ENCODE measurements at places on chromosomes 4 and X. TPM values are rescaled to one million over a fixed set of nuclear protein-coding genes. Genes with fewer than 3 reads are reported as not detected.

DNA sequence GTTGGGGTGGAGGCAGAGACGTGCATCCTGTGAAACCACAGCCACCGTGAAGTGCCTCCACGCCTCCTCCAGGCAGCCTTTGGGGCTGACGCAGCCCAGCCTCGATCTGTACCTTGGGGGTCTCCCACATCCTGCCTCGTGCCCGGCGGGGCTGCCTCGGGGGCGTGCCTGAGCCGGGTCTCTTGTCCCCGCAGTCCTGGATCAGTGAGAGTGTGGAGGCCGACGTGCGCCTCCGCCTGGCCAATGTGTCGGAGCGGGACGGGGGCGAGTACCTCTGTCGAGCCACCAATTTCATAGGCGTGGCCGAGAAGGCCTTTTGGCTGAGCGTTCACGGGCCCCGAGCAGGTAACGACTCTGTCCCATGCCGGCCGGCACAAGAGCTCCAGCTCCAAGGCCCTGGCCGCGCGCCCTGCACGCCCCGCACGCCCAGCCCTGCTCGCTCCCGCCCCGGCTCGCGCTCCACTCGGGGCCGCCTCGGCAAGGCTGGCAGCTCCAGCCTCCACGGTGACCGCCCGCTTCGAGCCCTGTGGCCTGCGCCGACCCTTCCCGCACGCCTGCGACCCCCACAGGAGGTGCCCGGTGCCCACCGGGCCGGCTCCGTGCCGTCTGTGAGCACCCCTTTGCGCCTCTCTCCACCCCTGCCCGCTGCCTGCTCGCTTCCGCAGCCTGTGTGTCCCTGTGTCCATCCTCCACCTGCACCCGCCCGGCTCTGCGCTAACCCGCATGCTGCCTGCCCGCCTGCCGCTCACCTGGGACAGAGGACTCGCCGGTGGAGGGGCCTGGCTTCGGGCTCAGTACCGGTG is 9.8 kb downstream of the FGFR3 start:
- no peak for DNase-seq

GRCh38 chr4:43992552-43992951 is 456.1 kb downstream of the KCTD8 start:
- DNase-seq: no peak

DNA sequence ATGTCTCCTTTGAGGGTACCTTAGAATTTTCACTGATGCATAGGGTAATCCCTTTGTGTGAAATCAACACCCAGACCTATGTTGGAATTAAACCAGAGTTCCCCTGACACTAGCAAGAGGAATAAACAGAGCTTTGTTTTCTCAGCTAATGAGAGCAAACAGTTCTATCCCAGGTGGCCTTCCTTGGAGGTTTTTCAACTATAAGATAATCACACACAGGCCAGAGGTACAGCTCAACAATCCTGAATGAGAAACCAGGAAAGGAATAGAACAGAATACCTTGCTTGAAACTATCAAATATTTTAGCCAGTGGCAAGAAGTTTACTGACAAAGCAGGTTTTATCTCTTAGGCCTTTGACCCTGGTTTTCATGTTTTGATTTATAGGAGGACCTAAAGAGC is 100.2 kb downstream of the OTC start:
- DNase-seq: no peak

DNA sequence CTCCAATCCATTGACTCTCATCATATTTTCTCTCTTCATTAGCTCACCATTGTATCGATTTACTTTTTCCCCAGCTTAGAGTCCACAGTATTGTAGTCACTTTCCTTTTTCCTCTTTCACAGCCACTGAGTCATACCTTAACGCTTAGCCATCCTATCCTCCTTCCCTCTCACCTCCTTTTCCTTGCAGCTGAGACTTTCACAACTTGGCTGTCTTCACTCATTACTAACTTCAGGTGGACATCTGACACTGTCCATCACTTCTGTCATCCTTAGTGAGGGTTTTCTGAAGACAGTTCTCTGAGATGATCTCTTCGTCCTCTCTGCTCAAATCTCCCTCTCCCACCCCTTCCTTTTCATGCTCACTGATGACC is 70.5 kb upstream of the ESX1 start:
- DNase-seq: no peak

DNA sequence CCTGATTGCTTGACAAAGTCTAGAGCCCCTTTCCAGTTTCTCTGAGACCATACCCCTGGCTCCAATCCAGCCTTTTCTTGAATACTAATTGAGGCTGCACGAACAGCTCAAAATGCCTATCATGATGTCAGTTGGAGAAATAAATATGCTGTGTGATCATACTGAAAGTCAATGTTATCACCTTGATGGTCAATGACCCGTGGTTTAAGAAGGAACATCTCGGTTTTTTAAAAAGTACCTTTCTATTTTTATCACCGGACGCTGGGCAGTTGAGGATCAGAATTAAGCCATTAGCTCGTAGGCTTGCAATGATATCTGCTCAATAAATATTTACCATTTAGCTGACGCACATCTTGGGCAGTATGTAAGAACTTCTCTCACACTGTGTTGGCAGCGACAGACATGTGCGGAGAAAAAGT is 852 bp upstream of the WDR44 start:
- no peak for DNase-seq

DNA sequence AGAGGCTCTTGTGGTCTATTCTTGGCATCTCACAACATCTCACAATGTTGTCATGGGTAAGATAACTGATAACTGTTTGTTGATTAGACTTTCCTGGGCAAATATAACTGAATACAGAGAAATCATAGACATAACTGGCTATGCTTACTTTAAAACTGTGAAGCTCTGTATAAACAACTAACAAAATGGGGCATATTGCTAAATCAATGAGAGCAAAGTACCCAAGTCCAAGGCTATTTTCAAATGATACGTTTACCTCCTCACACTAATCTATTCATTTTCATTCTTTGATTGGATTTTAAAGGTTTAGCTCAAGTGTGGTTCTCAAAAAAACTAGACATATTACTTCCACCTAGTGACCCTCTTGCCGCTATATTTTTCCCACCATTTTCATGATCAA is 38.6 kb downstream of the AMELX start:
- DNase-seq: no peak

DNA sequence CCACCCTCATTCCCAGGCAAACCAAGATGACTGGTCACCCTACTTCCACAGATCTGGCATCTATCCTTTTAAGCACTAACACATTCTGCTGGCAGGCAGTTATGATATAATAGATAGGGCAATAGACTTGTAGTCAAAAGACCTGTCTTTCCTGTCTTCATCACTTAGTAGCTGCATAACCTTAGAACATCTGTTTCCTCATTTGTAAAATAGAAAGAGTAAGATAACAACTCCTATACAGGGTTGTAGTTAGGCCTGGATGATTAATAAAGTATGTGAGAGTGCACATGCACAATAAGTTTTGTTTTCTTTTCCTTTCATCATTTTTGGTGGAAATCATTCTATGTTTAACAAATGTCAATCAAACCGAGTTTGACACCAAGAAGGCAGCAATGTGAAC is 72.1 kb downstream of the GPR82 start:
- DNase-seq: no peak

DNA sequence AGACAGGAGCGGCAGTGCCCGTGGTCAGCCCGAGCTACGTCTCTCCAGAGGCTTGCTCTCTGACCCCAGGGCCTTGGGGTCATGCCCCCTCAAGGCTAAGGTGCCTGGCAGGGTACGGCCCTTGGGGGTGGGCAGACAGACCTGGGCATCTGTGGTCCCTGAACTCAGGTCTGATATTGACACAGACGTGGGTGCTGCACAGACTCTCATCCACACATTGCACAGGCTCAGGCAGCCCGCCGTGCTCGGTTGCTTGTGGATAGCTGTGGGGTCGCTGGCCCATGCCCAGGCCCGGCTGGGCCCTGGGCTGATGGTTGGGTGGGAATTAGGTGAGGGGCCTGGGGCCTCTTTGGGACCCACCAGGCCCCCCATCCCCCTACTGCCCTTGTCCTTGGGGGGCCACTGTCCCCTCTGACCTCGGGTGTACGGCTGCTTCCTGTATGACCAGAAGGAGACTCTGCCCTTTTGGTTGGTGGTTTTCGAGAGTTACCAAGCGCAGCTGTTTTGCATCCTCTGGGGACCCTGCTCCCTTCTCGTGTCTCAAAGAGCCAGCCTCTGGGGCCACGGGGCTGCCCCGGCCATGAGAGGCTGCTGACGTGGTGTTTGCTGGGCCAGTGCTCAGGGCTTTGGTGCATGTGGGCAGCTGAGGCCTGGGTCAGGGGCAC is 10.1 kb downstream of the FGFRL1 start:
- DNase-seq: no peak

DNA sequence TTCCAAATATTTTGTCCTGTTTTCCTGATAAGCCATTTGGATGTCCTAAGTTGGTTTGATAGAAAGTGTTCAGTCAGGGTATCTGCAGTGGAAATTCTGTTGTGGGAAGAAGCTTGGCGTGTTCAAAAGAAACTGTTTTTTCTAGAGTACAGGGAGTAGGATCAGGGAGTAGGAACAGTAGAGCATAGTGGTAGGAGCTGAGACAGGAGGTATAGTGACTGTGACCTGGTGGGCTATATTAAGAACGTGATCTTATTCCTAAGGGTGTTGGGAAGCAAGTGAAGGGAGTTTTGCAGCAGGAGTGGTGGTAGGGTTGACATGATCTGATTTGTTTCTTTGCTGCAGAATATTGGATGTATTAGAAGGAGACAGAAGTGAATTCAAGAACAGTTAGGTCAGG is 348.2 kb downstream of the BMPR1B start:
- DNase-seq: no peak

DNA sequence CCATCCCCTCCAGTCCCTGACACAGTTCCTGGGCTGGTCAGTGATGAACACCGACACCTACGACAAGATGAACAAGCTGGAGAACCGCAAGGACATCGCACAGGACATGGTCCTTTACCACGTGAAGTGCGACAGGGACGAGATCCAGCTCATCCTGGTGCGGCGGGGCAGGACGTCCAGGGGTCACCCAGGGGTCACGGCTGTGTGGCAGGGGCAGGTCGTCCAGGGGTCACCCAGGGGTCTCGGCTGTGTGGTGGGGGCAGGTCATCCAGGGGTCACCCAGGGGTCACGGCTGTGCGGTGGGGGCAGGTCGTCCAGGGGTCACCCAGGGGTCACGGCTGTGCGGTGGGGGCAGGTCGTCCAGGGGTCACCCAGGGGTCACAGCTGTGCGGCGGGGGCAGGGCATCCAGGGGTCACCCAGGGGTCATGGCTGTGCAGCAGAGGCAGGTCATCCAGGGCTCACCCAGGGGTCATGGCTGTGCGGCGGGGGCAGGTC is 16.7 kb downstream of the ATP5ME start:
- DNase-seq: no peak

DNA sequence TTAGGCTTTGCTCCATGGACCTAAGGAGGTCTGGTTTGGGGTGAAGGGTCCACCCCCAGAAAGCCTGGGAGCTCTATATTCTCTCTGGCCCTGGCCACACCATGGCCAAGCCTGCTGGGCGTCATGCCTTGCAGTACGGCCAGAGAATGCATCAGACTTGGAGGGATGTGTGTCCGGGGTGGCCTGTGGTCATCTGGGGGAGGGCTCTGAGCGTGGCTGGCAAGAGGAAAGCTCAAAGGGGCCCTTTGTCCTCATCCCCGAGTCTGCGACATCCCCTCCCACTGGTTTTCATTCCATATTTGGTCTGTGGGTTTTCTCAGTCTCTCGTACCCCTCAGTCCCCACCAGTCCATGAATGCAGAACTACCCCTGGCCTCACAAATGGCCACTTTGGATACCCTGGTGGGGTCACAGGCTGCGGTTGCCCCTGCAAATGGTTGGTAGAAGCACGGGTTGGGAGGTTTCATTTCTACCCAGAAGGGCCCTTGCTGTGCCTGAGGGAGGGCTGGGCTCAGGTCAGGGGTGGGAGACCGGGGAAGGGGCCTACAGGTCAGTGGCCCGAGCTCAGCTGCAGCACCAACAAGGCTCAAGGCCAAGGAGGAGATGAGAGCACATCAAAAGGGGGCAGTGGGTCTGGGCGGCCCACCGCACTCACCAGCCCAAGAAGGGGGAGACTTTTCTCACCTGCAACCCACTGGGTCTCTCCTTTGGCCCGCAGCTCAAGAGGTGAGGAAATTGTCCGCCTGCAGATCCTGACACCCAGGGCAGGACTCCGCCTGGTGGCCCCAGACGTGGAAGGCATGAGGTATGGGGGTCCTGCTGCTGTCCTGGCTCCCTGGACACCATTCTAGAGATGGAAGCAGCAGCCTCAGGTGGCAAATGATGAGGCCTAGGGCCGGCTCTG is 30.2 kb downstream of the ZNF185 start:
- DNase-seq: peak; percentile 54

GRCh38 chrX:39750256-39750790 is 347.4 kb downstream of the BCOR start:
- peak; percentile 41 for DNase-seq

DNA sequence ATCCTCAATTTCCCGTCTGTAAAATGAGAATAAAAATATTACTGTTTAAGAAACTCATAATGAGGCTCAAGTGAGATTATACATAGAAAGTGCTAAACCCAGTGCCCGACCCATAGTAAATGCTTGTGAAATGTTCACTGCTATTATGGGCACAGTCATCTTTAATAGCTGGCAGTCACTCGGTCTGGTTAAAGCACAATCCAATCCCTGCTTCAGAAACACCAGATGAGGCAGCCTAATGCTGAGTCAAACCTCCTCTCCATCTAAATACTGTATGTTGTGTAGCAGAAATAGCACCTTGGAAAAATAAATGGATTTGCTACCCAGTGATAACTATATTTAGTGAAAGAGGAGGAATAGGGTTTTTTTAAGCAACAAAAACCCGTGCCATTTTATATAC is 14.5 kb downstream of the EVC2 start:
- DNase-seq: no peak

- no peak for DNase-seq
Measured at GRCh38 chr4:88144866-88145300, 13.6 kb downstream of the ABCG2 start.

GRCh38 chr4:160009656-160010493 is 907.0 kb downstream of the RAPGEF2 start:
- no peak for DNase-seq

DNA sequence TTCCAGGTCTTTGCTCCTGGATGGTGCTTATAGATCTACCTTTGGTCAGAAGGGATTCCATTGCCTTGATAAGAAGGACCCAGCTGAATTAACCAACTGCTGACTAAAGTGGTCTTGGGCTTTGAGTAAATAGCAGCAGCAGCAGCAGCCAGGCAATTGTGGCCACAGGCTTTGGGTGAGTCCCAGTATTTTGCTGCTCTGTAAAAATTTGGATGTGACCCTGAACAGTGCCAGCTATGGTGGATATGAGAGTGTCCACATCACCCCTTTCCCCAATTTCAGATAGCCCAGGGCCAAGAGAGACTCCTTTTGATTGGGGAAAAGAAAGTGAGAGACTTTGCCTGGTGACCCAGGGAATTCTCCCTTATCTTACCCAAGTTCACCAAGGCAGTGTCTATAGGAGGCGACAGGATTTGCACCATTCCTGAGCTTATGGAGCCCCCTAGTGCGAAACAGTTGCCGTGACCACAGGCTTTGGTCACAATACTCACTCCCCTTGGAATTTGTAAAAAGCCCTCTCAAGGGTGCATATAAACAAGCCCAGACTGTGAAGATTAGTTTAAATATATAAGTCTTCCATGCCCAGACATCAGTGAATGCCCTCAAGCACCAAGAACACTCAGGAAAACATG is 518.0 kb downstream of the TMA16 start:
- no peak for DNase-seq

- no peak for DNase-seq
Measured at GRCh38 chr4:178966644-178967043, 1524.4 kb upstream of the AGA start.

- no peak for DNase-seq
Measured at GRCh38 chrX:51862920-51863319, 30.5 kb upstream of the MAGED1 start.

The UGT2B15 gene
- not detected for total RNA-seq

The CCNA2 gene
- 0.52 TPM for total RNA-seq

The MUC7 gene
- not detected for total RNA-seq

The UNC5C gene
- 14.9 TPM for total RNA-seq

Data from posterior vena cava (tissue), 2 donors.